ENCODE measurements at places on chromosomes 12 and 14.

DNA sequence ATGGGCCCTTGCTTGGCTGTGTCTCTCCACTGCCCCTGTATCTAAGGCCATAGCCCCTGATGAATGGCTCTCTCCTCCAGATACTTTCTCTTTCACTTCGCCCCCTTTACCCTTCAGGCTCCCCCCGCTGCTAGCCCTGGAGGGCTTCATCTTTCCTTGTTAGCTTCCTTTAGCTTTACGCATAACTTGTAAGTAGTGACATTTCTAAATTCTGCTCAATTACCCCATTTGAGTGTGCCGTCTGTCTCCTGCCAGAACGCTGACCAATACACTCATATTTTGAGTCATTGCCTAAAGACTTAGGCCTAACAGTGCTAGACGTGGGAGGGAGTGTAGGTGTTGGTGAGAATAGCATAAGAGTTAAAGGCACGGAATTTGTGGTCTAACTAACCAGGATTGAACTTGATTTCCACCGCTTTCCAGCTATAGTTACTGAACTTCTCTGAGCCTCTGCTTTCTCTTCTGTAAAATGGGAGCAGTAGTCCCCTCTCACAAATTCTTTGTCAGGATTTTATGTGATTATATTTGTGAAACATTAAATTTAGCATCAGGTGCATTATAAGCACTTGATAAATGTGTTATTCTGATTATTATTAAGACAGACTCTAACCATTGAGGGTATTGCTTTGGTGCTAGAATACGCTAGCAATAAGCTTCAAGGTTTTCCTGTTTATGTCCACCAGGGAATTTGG lies 129.3 kb downstream of the ZFP36L1 start:
- no peak for DNase-seq

- DNase-seq, result no peak
Observed at GRCh38 chr12:73902260-73902659, 635.4 kb upstream of the ATXN7L3B start.

DNA sequence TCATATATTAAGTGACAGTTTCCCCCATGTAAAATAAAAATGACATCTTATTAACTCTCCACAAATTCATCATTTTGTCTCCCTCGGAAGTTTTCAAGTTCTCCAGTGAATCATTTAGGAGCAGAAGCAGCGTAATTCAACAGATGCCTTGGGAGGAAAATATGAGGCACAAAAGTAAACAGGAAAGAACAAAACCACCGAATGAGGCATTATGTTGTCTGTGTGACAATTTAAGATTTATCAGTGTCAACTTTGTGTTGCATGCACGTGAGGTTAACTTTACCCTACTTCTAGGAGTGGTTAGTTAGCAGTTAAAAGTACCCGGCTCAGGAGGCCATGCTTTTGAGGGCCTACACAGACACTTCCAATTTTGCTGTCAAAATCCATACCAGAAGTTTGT lies 258.6 kb downstream of the IPO8 start:
- DNase-seq, result no peak

- DNase-seq, result no peak
Observed at GRCh38 chr12:110921262-110921661, 883 bp upstream of the MYL2 start.

DNA sequence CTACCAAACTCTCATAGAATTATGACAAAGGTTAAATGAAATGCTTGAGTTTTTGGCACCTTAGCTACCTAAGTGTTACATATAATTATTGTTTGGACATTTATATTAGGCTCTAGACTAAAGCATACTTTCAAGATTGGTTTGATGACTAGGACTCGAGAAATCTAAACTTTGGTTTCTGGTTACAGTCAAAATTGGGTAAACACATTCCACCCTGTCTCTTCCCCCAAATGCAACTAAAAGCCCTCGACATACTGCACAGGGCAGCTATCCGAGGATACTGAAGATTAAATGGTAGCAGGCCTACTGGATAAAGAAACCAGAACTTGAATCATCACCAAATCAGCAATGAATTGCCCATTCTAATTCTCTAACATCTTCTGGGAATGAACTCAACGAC lies 369.1 kb downstream of the PRKD1 start:
- no peak for DNase-seq

- no peak for DNase-seq
Observed at GRCh38 chr12:102061096-102061559, 663 bp downstream of the WASHC3 start.

DNA sequence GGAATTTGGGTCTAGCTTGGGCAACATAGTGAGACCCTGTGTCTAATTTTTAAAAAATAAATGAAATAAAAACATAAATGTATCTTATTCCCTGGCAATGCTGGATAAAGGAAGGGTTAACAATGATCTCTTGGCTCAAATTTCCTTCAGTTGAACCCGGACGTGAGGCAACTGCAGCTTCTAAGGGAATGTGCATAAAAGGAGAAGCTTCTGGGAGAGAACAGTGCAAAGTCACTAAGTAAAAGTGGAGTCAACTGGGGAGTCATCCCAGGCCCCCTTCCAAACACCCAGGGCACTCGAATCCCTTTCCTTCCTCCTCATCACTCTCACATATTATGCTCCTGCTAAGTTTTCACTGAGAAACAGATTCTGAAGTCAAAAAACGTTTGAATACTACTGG lies 147.3 kb downstream of the PPM1H start:
- DNase-seq, result no peak

DNA sequence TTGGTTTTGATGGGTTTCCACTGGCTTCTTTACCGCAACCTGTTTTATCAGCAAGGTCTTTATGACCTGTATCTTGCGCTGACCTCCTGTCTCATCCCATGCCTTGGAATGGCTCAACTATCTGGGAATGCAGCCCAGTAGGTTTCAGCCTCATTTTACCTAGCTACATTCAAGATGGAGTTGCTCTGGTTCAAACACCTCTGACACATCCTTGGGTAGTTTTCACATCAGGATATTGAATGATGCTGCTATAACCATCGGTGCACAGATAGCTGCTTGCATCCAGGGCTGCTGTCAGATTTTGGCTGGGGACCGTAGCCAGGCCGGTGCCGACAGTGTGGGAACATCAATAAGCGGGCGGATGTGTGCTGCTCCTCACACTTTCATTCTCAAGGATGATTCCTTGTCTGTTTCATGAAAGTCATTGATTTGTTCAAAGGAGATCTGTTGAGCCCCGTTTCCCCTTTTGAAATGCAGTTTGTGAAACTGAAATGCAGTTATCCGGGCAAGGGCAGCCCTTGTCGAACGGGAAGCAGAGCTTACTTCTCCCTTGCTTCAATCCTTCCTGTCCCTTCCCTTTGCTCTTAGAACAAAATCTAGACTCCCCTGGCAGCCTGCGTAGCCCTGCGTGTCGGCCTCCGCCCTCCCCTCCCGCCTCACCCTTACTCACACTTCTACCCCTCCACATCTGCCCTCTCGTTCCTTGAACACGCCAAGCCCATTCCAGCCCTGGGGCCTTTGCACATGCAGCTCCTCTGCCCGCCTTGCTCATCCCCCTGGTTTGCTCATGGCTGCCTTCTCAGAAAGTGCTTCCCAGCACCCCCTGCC lies 49.2 kb upstream of the NCOR2 start:
- DNase-seq, result no peak

- no peak for DNase-seq
Observed at GRCh38 chr12:91785655-91786498, 359.8 kb downstream of the BTG1 start.

- DNase-seq, result no peak
Observed at GRCh38 chr14:77964586-77964985, 164.7 kb downstream of the ADCK1 start.
